Skin of body (tissue), 3 donors: ENCODE measurements at places on chromosomes 7 and 10. TPM values are rescaled to one million over a fixed set of nuclear protein-coding genes. Genes with fewer than 3 reads are reported as not detected.
A peak's percentile ranks its signal among the peaks of the same experiment; 100 is the strongest.

GRCh38 chr7:31079824-31080511 is 27.9 kb downstream of the ADCYAP1R1 start:
- DNase-seq = no peak

- DNase-seq = no peak
Observed at GRCh38 chr10:48496831-48497779, 107.8 kb downstream of the ARHGAP22 start.

GRCh38 chr10:43857206-43857930 is 208.7 kb upstream of the ZNF32 start:
- no peak for DNase-seq

DNA sequence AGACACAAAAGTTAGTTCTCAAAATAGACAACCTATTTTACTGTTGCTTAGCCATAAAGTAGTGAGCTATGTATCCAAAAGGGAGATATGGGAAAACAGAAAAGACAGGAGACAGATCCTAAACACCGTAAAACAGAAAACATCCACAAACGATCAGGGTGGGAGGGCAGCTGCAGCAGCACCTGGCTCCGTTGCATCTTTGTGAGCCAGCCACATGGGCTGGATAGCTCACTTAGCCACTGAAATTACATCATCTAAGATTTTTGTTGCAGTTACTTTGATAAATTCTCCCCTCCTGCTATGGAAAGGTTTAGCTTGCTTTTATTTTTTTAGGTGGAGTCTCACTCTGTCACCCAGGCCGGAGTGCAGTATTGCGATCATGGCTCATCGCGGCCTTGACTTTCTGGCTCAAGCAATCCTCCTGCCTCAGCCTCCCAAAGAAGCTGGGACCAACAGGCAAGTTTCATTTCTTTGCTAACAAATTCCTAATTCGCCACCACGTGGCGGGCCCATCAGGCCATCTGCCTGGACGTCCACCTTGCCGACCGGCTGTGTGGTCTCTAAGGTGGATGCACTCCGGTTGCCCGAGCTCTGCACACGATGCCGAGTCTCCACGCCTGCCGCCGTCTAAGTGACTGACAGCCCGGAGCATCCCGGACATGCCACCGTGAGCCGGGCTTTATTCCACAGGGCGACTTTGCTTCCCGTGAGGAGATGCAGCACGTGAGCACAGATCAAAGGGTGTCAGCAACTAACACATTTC is 159.8 kb downstream of the DIP2C start:
- no peak for DNase-seq

DNA sequence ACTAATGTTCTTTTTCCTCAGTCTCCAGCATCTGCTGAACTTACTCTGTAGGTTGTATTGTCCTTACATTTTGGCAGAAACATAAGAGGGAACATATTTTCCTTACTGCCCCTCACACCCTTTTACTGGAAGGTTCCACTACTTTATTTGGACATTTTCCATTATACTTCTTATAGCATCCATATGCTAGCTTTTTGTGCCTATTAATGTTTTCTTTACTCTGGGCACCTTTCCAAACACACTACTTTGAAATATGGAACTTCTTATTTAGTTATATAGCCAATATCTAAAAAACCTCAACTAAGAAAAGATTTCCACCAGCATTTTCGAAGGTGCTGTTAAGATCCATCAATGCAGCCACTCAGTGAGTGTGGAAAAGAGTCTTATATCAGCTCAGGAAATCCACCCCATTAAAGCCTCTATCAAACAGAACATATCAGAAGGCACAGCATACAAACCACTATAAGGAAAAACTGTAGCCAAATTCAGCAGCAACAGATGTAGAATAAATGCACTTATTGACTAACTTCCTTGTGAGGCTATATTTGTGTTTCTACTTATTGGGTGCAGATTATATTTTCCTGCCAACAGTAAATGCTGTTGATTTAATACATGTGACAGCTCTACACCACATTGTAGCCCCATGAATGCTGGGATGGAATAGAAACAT is 272.5 kb upstream of the SEMA3E start:
- DNase-seq = peak; percentile 90

DNA sequence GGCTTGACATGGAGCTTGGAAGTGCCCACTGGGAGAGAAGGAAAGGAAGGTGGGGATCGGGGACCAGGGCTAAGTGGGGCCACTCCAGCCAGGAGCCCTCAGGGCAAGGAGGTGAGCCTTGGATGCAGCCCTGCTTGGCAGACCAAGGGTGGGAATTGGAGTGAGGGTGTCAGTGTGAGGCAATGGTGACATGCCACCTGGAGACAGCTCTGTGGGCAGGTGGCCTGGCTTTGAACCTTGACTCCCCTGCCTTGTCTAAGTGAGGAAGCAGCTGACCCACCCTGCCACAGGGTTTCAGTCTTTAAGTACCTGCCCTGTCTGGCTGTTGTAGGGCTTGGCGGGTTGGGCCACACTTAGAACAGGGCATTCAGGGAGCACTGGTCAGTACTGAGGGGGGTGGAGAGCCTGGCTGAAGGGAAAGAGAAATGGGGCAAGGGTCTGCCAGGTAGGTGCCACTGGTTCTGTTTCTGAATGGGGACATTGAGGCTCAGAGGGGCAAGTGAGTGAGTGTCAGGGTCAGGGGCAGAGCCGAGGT is 4.8 kb downstream of the RAMP3 start:
- no peak for DNase-seq

GRCh38 chr7:126718419-126718818 is 534.3 kb downstream of the GRM8 start:
- DNase-seq = no peak

- DNase-seq = no peak
Observed at GRCh38 chr7:138542183-138542582, 82.1 kb downstream of the TRIM24 start.

DNA sequence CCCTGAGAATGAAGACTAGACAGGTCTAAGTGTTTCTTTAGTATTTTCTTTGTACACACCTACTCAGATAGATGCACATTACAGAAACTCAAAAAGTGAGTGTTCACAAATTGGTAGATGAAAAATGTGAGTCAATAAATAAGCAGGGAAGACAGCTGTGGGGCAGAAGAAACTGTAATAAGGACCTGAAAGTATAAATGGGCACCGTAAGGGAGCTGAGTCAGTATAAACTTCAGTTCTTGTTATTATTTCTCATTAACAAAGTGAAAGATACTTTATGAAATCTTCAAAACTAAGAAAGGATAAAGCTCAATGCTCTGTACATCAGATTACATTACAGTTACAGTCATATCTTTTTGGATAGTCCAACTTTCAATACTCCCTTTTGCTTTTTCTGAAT is 2.5 kb downstream of the MTPN start:
- DNase-seq = no peak

- DNase-seq = no peak
Observed at GRCh38 chr7:89200758-89201157, 405.2 kb upstream of the TEX47 start.

DNA sequence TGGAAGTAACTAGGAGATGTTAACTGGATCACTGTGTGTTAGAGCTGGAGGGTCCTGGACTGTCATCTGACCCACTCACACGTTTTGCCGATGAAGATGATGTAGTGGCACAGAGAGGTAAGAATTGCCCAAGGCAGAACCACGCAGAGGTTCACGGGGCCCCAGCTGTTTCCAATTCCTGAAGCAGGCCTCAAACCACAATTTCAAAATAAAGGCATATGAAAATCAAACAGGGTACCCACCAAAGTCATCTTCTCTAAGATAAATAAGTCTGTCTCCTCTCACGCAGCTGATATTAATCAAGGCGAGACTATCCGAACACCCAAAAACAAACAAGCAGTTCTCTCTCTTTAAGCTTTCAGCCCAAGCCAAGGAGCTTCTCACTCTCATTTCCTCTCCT is 113.3 kb upstream of the JCAD start:
- DNase-seq = no peak

GRCh38 chr10:132468651-132469050 is 68.9 kb upstream of the INPP5A start:
- DNase-seq = no peak

GRCh38 chr10:14779001-14779651 is 4.4 kb upstream of the FAM107B start:
- DNase-seq = peak; percentile 20

- no peak for DNase-seq
Observed at GRCh38 chr7:157013101-157013500, 2.6 kb upstream of the MNX1 start.

- no peak for DNase-seq
Observed at GRCh38 chr7:155916926-155917655, 104.8 kb upstream of the SHH start.

DNA sequence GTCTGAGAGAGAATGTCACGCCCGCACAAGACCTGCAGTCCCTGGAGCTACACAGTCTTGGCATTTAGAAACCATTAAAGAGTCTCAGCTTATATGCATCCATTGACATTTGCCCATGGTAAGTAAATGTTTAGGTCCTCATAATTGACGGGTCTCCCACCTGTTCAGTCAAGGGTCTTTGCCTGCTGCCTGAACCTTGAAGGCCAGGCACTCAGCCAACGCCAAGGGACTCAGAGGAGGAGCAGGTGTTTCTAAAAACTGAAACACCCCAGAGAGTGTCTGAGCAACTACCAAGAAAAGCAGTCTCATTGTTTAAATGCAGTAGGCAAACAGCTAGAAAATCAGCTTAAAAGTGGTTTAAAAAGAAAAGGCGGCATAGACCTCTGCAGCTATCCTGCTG is 264.7 kb upstream of the AKR1E2 start:
- no peak for DNase-seq

- DNase-seq = no peak
Observed at GRCh38 chr7:105219771-105220160, 169.0 kb downstream of the SRPK2 start.

DNA sequence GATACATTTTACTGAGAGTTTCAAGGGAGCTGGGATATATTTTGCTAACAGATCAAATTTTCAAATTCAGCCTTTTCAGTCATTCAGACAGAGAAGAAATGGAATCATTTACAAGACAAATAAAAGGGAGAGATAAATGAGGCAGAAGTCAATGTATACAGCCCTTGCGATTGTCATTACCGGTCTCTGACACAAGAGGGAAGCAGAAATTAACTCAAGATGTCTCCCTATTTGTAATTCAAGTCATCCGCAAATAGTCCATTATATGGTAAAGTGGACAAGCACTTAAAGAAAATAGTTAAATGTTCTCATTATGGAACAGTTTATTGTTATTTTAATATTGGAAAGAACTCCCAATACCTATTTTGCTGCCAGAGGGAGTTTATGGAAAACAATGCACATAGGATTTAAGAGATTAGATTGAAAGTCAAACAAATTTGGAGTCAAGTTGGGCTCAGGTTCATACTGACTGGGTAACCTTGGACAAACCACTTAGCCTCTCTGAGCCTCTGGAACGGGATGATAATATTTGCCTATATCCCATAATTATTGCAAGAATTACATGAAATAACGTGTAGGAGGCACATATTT is 89.3 kb upstream of the PRKCQ start:
- DNase-seq = peak; percentile 56

GRCh38 chr7:120867932-120868331 is 10.0 kb upstream of the TSPAN12 start:
- no peak for DNase-seq

DNA sequence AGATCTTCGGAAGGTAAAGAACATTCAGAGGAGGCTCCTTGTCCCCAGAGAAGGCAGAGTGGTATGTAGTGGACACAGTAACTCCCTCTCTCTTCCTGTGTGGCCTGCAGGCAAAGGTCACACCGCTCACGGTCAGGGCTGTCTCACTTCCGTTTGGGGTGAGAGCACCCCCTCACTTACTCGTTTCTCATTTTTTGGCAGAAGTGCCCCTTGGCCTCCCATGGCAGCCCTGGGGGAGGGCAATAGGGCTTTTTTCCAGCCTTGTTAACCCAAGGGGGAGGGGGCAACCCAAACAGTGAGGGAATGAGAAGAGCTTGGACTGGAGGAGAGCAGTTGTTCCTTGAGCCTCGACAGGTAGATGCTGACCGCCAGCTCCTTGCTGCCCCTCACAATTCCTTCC is 31.8 kb upstream of the SRGN start:
- no peak for DNase-seq

DNA sequence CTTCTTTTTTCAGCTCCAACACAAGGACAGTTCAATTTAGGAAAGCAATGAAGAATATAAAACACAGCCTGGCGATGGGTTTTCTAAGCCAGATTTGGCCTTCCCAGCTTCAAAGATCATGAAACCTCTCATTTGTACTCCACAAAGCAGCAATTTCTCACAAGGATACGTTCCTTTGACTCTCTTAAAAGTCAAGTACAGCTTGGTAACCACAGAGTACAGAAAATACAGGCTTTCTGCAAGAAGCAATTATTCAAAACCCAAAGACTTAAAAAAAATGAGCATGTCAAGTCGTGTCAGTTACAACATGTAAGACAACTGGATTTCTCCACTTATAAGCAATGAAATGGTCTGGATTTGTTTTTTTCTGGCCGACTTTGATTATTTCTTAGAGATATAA is 321.4 kb downstream of the FGFR2 start:
- DNase-seq = no peak

DNA sequence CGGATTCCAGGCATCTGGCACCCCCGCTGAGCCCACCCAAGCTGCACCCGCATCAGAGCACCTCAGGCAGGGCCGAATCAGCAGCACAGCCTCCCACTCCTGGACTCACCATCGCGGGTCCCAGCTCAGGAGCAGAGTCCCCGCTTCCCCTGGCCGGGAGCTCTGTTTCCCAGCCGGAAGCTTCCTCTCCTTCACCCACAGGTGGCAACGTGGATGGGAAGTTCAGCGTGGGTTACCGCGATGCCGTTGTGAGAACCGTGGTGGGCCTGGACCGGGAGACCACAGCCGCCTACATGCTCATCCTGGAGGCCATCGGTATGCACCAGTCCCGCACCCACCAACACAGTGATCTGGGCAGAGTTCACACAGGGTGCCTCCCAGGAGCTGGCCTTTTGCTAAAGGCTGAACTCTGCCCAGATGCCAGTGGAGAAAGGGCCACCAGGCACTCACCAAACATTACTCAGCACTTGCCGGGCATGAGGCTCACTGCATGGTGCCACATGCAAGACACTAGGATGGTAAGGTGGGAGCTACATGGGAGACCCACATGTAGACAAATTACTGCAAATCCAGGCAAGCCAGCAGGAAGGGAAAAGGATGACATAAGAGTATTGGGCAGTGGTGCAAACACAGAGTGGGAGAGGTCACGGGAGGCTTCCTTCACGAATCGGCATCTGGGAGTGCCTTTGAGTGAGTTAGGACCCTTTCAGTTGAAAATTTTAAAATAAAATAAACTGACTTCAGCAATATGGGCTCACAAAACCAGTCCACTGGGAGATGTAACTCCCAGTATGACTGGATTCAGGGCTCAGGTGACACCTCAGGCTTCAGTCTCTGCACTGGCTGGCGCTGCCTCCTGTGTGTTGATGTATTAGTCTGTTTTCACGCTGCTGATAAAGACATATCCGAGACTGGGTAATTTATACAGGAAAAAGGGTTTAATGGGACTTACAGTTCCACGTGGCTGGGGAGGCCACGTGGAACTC is 10.4 kb downstream of the C10orf105 start:
- no peak for DNase-seq

Gene SPDYE2B
- total RNA-seq = not detected

Gene HOXA11
- total RNA-seq = 0.20 TPM

Gene STOX1
- total RNA-seq = 5.7 TPM

Gene CCL26
- total RNA-seq = 0.69 TPM

Gene XRCC2
- 3.6 TPM for total RNA-seq

Gene IFIT2
- total RNA-seq = 8.6 TPM

Gene MSS51
- total RNA-seq = 9.1 TPM

Gene PDE1C
- 1.2 TPM for total RNA-seq

Gene TAS2R41
- total RNA-seq = not detected
